NCI-H1417 (cell line): ENCODE measurements at places on chromosomes 5 and 9.

DNA sequence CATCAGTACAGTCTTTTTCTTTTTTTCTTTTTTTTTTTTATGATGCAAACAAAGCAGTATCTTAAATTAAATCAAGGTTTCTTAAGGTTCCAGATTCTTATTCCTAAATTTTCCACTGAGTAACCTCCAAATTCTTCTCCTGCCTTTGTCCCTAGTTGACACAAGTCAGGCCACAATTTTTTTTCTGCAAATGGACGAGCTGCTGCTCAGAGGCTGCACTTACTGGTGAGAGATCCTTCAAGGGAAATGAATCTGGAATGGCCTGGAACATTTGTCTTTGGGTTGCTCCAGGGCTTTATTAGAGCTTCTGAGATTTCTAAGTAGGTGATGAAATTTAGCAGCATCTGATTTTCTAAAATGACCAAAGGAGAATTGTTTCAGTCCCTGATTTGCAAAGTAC, 39.3 kb downstream of the PIK3R1 start:
- no peak for DNase-seq

DNA sequence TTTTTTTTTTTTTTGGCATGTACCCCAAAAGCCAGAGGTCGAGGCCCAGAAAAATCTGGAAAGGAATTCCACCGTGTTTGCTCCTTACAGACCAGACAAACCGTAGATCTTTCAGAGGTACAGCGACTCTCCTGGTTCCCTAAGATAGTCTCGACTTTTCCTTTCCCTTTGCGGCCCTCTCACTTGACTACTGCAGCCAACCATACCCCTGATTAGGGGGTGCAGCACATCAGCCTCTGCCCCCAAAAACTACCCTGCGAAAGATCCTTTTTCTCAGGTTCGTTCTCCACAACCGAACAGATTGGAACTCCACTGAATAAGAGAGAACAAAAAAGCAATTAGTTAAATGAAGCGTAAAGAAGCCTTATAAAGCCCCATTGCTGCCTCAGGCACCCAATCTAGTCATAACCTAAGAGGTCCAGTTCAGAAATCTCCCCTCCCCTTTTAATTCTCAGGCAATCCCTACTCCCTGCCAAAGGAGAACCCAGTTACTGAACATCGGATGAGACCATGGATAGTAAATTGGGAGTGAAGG, 379 bp upstream of the TICAM2 start:
- DNase-seq: peak; percentile 1

- DNase-seq: no peak
Measured at GRCh38 chr5:6868171-6868570, 154.9 kb downstream of the TENT4A start.

DNA sequence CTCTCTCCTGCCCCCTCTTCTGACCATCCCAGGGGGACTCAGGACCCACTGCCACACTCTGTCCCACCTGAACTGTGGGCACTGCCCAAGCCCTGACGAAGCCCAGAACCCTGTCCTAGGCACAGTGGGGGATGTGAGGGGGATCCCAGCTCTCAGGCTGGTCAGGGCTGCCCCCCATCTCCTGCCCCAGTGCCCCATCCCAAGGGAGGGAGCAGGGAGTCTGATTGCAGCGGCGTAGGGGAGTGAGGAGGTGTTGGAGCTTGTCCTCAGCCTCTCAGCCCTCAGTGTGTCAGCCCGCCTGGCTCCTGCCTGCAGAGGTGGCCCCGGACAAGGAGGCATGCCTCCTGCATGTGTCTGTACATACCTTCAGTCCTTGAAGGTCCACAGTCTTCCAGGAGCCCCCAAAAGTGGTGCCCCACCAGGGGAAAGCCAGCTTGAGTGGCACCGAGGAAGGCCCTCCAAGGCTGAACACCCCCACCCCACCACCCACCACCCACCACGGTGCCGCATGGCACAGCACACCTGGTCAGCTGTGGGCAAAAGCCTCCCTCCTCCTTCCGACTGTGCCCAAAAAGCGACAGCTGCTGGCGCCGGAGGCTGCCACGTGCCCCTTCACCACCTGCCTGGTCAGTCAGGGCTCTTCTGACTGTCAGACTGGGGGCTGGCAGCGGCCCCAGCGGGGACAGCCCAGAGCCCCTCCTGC, 930 bp downstream of the SARDH start:
- DNase-seq: no peak

- no peak for DNase-seq
Measured at GRCh38 chr5:179316982-179317381, 28.3 kb downstream of the ADAMTS2 start.

- no peak for DNase-seq
Measured at GRCh38 chr9:128893354-128893753, 11.4 kb downstream of the LRRC8A start.

GRCh38 chr9:35097573-35097972, 1.2 kb upstream of the PIGO start:
- DNase-seq: no peak

DNA sequence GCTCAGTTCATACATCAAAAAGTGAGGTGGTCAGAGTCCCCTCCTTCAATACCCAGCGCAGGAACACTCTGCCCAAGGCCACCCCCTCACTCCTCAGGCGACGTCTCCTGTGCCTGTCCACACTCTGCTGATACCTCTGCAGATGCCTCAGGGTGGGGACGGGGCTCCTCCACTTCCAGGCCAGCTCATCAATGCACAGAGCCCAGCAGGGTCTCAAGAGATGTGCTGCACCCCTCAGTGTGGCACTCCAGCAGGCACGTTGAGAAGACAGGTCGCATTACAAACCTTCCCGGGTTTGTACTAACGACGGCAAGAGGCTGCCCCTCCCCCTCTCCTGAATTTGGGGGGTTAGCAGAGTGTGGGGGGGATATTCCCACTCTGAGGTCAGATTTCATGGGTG, 128.5 kb downstream of the ZNF354C start:
- no peak for DNase-seq

DNA sequence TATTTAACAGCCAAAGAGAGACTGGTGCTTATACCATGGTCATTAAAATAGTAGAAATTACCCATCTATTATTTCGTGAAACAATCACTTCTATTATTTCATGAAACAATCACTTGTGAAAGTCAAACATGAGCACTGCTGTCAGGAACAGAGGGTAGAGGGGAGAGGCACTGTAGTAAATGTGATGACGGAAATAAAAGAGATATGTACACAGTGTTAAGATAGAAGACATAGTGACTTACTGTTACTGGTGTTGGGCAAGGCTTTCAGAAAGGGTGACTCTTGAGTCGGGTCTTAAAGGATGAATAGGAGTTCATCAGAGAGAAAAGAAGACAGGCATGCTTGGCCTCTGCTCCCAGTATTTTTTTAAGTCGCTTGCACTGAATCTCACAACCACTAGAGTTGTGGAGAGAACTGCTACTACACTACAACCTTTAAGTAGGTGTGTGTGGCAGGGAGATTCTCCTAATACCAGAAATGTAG, 162.6 kb upstream of the GNA14 start:
- DNase-seq: peak; percentile 77

DNA sequence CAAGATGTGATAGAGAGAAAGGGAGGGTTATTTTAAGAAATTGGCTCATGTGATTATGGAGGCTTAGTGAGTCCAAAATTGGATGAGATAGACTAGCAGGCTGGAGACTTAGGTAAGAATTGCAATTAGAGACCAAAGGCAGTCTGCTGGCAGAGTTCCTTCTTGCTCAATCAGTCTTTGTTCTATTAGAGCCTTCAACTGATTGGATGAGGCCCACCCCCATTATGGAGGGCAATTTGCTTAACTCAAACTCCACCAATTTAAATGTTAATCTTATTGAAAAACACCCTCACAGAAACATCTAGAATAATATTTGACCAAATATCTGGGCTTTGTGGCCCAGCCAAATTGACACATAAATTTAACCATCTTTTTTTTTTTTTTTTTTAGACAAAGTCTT, 23.9 kb upstream of the TPD52L3 start:
- DNase-seq: no peak

GRCh38 chr9:135107581-135108235, 20.2 kb downstream of the OLFM1 start:
- DNase-seq: no peak

DNA sequence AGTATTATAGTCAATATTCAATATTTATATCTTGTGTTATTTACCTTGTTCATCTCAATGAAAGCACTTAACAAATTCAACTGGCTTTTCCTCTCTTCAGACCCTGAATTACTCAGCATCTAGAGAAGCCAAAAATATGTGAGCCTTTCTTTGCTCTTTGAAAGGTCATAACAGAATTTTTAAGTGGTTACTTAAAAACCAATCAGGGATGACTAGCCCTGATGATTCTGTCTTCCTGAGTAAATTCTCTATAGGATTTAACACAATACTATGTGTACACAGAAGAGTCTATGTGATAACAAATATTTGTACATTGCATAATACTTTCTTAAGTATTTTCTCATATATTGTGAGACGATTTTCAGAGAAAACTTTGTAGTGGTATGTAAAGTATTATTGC, 546.3 kb downstream of the MAT2B start:
- DNase-seq: no peak

GRCh38 chr9:90020276-90020871, 415.6 kb downstream of the GADD45G start:
- no peak for DNase-seq

DNA sequence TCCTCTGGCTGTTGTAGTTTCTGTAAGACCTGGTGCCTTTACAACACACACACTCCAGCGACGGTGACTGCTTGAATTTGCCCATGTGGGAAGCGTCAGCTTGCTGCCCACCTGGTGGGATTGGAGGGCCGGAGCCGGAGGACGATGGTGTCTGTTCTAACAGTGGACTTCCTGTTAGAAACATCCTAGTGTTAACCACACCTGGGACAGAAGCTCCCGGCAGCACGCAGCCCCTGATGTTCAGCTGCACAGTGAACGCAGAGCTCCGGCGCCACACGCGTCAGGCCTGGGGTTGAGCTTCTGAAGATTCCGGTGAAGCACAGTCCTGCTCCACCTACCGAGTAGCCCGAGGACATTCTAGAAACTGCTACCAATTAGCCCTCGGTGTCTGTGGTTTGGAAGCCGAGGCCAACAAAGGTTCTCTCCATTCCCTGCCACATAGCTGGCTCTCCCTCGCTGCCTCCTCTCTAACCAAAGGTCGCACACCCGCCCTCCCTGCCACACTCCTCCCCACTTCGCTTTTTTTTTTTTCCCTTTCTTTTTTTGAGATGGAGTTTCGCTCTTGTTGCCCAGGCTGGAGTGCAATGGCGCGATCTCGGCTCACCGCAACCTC, 14.4 kb downstream of the PMPCA start:
- DNase-seq: no peak

GRCh38 chr5:61082516-61083280, 79.6 kb downstream of the SMIM15 start:
- DNase-seq: no peak

GRCh38 chr5:179176571-179177230, 116.5 kb downstream of the ZNF354C start:
- no peak for DNase-seq

- no peak for DNase-seq
Measured at GRCh38 chr5:133927300-133928180, 40.9 kb downstream of the C5orf15 start.

DNA sequence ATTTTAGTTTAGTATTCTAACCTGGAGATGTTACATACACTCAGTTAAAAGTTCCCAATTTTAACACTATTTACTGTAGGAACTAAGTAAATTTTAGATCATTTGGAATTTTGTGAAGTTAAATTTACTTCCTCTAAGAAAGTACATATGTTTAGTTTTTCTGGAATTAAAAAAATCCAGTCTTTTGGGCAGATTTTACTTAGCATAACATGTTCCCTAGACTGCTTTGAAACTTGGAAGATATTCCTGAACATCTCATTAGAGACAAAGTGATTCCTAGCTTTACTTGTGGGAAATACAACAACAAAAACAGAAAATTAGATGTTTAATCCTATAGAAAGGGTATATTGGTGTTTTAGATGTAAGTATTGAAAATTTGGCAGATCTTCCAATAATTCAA, 930.0 kb upstream of the PTPRD start:
- no peak for DNase-seq

- DNase-seq: no peak
Measured at GRCh38 chr9:93022066-93022465, 36.4 kb upstream of the SUSD3 start.

DNA sequence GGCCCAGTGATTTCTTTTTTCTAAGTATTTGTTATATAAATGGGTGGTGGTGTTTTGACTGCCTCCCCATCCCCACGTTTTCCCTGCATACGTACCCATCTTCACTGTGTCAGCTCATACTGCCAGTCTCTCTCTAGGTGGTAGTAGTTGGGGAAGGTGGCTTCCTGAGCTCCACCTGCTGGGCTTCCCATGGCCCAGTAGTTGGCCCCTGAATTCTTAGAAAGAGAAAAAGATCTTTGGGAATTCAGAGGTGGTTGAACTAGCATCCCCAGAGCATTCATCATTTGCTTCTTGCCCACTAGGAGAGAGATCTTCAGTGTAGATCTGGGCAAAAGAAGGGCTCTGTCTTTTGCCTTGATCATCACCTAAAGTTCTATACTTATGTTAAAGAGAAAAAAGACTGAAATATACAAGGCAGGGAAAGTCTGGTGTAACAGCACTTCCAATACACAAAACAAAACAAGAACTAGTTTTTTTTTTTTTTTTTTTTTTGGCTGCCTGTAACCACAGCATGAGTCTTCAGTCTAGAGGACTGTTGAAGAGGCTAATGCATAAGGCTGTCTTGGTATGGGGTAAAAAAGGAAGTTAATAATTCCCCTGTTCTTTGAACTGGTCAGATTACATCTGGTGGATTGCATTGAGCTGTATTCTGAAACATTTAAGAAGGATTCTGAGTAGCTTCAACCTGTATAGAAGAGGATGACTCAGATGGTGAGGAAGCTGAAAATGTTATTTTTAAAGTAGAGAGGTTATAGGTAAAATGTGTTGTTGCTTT, 128.7 kb downstream of the ATG10 start:
- DNase-seq: no peak

- DNase-seq: no peak
Measured at GRCh38 chr9:78189461-78189860, 46.4 kb upstream of the CEP78 start.

- DNase-seq: peak; percentile 30
Measured at GRCh38 chr9:81377320-81377719, 312.0 kb downstream of the TLE1 start.

GRCh38 chr5:11878814-11879213, 25.4 kb downstream of the CTNND2 start:
- no peak for DNase-seq

GRCh38 chr5:22918511-22918910, 65.4 kb upstream of the CDH12 start:
- no peak for DNase-seq

DNA sequence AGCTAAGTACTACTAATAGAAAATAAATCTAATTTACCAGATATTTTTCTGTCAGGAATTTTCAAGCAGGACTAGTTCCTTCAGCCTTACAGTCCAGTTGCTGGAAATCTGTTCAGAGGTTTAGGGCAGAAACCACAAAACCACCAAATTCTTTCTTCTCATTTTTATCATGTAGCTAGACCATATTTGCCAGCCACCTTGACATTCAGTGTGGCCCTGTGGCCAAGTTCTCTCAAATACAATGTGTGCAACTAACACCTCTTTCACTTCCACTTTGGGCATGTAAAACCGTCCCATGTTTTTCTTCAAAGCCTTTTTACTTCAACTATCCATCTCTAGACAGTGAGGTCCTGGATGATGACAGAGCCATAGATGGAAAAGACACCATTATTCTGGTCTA, 1133.2 kb upstream of the CDH18 start:
- no peak for DNase-seq

- no peak for DNase-seq
Measured at GRCh38 chr9:134800791-134801339, 79.7 kb upstream of the FCN2 start.

- no peak for DNase-seq
Measured at GRCh38 chr5:179153341-179153901, 93.2 kb downstream of the ZNF354C start.

GRCh38 chr5:151742870-151743294, 15.5 kb downstream of the ATOX1 start:
- DNase-seq: no peak

GRCh38 chr5:172530878-172531703, 76.8 kb upstream of the SH3PXD2B start:
- no peak for DNase-seq
